ENCODE measurements at places on chromosomes 4 and X.
A peak's percentile ranks its signal among the peaks of the same experiment; 100 is the strongest.

- DNase-seq: no peak
Measured at GRCh38 chrX:113195949-113196348, 355.3 kb upstream of the AMOT start.

GRCh38 chr4:31107362-31107761 lies 387.2 kb downstream of the PCDH7 start:
- no peak for DNase-seq

GRCh38 chr4:17809667-17810066 lies 890 bp downstream of the DCAF16 start:
- no peak for DNase-seq

DNA sequence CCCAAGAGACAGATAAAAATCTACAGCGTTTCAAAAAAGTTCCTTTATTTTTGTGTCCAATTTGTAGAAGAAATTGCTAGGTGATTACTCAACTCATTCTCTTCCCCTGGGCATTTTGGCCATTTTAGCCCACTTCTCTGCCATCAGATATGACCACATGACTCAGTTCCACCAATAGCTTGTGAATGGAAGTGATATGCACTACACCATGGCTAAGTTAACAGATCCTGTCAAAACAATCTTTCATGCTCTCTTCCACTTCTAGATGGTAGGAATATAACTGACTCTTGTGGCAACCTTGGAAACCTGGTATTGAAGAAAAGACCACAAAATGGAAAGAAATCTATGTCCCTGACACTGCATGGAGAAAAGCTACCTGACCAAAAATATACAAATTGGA lies 26.2 kb upstream of the FREM3 start:
- DNase-seq: no peak

DNA sequence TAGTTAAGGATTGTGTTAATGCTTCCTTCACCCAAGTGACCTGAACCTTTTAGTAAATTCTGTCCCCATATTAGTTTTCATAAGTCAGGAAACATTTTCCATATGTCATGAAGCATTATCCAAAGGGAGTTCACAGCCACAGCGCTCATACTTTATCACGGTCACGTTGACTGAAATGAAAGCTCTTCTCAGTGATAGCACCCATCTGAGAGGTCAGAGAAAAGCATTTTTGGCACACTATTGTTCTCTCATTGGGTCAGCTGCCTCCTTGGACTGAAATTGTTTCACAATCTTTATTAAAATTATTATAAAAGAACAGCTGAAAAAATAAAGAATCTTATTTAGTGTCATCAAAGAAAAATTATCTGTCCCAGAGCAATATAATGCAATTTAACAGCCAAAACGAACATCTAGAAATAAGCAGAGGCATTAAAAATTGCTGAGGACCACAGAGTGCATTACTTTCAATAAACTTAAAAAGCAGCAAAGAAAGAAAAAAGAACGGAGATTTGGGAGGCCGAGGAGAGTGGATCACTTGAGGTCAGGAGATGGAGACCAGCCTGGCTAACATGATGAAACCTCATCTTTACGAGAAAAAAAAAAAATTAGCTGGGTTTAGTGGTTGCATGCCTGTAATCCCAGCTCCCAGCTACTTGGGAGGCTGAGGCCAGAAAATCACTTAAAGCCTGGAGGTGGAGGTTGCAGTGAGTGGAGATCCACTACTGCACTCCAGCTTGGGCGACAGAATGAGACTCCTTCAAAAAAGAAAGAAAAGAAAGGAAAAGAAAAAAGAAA lies 680.8 kb upstream of the FAM241A start:
- no peak for DNase-seq

GRCh38 chr4:79047316-79047715 lies 108.1 kb upstream of the PAQR3 start:
- no peak for DNase-seq

DNA sequence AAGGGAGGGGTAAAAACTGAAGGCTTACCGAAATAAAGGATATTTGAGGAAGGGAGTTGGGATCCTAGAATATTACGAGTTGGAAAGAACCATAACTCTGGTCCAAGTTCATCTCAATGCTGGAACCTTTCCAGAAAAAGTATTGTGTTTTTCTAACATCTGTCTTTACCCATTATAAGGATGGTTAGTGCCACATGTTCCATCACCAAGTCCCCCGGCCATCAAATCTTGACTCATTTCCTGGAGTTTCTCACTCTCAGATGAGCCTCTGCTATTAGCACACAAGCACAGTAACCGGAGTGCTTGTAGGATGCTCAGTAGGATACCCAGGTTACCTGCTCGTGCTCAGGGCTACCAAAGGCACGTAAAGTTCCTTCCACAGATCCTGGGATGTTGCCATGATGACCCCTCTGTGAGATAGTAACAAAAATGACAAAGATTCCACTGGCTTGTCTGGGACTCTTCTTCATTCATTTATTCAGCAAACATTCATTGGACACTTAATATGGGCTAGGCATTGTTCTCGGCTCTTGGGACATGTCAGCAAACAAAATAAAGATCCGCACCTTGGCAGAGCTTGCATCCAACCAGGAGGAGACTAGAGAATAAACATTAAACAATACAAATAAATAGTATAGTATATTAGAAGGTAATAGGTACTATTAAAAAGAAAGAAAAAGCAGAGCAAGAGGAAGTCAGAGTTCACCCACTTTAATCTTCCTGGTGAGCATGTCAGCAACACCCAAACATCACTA lies 36.3 kb downstream of the PKD2 start:
- no peak for DNase-seq

DNA sequence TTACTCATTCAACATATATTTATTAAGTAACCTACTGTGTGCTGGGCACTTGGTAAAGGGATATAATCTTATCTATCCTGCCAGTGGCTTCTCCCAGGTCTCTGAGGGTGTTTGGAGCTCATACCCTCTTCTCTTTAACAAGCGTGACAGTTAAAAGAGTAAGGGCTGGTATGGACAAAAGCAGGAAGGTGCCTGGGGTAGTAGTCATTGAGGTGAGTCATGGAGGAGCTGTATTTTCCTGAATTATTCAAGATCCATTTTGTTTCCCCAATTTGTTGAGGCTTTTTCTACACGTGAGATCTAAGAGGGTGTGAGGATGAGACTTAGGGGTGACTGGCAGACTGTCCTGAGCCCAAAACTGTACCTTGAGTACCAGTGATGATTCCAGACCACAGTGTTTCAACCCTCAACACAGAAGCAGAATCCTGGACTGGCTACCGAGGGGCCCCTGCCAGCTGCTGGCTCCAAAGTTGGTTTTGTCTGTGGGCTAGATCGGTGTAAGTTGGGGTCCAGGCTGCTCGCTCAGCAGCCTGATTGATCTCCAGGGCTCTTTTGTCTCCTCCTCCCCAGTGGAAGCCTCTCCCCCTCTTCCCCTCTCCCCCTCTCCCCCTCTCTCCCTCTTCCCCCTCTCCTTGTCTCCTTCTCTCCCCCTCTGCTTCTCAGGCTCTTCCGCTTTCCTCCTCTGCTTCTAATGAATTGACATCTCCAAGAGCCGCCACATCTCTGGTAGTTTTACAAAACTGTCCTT lies at the start of gene DRP2:
Gene DRP2, plus strand, starts transcription at position 671 of the 748 bp plus-strand sequence. CDS start 11,862 bp downstream, outside the sequence.
- no peak for DNase-seq

- DNase-seq: no peak
Measured at GRCh38 chr4:164350061-164350460, 403.9 kb upstream of the SMIM31 start.

DNA sequence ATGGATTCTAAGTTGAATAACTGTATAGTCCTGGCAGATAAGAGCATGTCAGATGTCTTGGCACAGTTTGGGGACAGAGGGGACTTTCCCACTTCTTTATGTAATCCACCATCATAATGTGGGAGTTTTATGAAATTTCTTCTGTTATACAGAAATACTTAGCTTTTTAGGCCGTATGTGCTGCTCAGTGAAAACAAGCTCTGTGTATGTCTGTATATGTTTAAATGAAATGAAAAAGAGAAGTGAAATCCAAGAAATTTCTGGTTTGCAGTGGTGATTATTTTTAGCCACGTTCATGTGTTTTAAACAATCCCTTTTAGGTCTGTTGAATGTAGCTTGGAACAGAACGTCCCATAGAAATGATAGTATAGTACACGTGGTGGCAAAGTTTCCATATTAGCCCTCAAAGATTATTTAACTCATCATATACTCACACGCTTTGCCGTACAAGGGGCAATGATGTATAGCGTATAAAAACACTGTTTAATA lies 41.0 kb downstream of the GAB1 start:
- DNase-seq: no peak

DNA sequence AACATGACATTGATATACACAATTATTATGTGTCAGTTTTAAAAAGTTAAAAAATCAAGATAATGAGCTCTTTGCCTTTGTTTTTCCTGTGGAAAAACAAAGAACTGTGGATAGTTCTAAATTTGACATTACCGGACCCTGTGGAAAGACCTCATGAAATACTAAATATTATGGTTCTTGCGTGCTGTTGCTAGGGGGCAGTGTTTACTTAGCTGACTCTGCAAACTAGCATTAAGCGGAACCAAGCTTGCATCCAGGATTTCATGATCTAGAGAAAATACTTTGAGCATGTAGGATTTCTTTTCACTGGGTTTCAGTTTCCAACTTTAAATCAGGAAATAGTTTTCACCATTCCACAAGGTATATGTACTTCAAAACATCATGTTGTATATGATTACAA lies 33.6 kb downstream of the CLCN4 start:
- DNase-seq: no peak

- DNase-seq: no peak
Measured at GRCh38 chr4:15963001-15963451, at the start of gene FGFBP2. TSS of gene FGFBP2 (minus strand) at chr4:15963175. CDS start at chr4:15963129, 46 bp downstream.

GRCh38 chr4:186946136-186946535 lies 222.5 kb upstream of the FAT1 start:
- no peak for DNase-seq

GRCh38 chrX:1336948-1337779 lies 579 bp downstream of the IL3RA start:
- DNase-seq: no peak

GRCh38 chr4:100590325-100590724 lies 72.5 kb upstream of the EMCN start:
- no peak for DNase-seq

DNA sequence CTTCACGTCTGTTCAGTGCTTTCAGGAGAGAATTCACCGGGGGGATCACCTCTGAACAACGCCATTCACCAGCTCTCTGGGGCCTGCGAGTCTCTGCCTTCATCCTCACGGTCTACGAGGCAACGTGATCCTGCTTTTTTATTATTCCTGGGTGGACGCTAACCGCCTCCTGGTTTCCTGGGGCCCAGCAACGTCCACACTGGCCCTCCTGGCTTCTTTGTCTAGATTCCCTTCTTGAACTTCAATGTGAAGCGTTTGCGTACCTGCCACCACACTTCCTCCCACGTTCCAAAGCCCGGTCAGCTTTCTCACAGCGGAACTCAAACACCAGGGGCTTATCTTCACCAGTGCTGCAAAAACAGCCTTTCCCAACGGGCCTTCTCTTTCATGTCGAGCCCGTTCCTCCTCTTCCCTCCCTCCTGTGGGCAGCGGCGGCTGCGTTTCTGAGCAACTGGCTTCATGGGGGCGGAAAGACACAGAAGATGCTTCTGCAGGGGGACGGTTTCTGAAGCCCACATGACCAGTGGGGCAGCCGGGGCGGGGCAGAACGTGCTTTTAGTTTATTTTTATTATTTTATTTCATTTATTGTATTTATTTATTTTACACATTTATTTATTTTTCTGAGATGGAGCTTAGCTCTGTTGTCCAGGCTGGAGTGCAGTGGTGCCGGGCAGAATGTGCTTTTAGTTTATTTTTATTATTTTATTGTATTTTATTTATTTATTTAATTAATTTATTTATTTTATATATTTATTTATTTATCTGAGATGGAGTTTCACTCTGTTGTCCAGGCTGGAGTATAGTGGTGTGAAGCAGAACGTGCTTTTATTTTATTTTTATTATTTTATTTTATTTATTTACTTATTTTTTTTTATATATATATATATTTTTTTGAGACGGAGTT lies 64.6 kb downstream of the CRLF2 start:
- DNase-seq: no peak

DNA sequence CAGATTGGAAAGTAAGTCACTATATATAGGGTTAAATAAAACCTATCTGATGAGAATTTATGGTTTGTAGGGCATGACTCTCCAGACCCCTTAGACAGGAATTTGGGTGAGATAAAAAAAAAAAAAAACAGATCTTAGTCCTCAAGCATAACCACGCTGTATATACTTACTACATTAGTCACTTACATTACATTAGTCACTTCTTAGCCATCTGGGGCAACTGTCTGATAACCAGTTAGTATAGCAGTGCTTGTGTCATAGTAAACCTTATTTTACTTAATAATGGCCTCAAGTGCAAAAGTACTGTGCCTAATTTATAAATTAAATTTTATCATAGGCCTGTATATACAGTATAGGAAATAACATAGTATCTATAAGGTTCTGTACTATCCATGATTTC lies 60.2 kb upstream of the RPS6KA6 start:
- no peak for DNase-seq

DNA sequence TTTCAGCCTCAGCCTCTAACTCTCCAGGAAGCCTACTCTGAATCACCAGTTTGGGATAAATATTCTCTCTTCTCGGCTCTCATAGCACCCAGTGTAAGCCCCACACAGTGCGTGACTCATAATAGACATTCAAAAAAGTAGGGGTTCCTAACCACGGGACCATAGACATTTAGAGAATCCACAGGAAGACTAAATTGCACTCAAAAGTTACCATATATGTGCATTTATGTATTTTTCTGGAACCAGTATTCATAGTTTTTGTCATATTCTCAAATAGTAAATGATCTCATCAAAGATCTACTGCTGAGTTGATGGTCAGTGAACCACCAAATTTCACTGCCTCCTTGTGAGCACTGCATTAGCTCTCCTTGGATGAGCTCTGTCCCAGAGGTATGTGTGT lies 625.7 kb downstream of the SMARCA1 start:
- DNase-seq: no peak

GRCh38 chr4:16082426-16083240 lies 1.2 kb downstream of the PROM1 start:
- DNase-seq: peak; percentile 38

- DNase-seq: no peak
Measured at GRCh38 chr4:142984871-142985585, 138.9 kb upstream of the INPP4B start.

DNA sequence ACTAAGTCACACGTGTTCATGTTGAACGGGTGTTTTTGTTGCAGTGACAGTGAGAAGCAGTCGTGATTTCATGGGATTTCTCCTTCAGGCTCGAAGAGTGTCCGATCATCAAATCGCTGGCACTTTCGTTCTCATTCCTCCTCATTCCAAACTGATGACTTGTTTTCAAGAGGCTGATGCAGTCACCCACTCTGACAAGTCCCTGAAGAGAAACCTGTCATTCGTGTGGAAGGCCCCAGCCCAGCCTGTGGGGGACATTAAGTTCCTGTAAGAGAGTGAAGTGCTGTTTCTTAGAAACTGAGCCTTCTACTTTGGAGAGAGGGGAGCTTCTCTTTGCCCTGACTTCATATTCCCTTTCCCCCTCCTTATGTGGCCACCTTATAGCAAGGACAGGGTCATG lies 8.0 kb downstream of the REELD1 start:
- DNase-seq: no peak

- no peak for DNase-seq
Measured at GRCh38 chr4:78683352-78683751, 92.8 kb upstream of the BMP2K start.

GRCh38 chr4:24002330-24002966 lies 112.6 kb upstream of the PPARGC1A start:
- no peak for DNase-seq

GRCh38 chr4:41360214-41360920 lies 103.6 kb downstream of the UCHL1 start:
- peak; percentile 78 for DNase-seq

Measured in posterior cingulate gyrus (tissue), 11 donors.